ENCODE measurements at places on chromosomes 11 and 22.
A peak's percentile ranks its signal among the peaks of the same experiment; 100 is the strongest.

DNA sequence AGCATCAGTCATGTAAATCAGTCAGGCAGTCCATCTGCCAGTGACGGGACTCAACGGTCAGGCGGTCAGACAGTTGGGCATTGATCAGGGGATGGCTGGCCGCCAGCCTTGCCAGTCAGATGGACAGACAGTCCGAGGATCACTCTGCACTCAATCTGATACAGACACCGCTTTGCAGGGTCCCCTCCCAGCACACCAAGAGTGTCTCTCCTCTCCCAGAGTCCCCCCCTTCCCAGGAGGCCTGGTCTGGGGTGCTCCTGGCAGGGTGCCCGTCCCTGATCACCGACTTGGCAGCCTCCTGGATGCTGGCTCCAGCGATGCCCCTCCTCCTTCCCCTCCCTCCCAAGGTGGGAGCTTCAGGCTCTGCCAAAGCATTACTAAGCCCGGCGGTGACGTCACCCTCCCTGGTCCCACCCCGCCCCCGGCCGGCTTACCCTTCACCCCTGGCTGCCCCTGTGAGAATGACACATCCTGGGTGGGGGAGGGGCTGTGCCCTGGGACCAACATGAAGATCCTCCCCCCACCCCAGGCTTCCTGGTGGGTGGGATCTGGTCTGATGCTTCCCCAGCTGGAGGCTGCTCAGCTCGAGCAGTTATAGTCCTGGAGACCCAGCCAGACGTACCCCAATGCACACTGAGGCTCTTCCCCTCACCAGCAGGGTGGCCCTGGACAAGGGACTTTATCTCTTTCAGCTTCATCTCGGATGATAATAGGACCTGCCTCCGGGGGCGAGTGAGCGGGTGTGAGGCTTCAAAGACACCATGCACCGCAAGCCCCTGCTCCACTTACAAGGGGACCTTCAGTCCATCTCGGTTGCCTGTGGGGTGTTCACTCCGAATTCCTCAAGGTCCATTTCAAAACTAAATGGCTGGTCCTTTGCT, 69.2 kb downstream of the CD82 start:
- no peak for DNase-seq

DNA sequence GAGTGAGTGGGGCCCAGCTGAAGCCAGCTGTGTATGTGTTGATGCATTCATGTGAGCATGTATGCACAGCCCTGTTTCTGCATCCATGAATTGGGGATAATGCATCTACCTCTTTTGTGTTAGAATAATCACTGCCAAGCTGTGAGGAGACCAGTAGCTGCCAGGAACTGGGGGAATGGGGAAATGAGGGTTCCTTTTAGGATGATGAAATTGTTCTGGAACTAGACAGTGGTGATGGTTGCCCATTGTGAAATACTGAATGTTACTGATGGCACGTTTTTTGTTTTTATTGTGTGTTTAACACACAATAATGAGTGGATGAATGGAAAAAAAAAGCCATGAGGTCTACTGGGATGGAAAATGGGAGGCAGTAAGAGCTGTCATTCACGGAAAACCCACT, 45.3 kb upstream of the WNT11 start:
- no peak for DNase-seq

- no peak for DNase-seq
Observed at GRCh38 chr11:110092515-110093406, at the start of gene ZC3H12C. TSS of gene ZC3H12C (plus strand) at chr11:110093392. CDS start at chr11:110093412, 20 bp downstream.

- no peak for DNase-seq
Observed at GRCh38 chr11:108241330-108242037, 18.6 kb downstream of the ATM start.

DNA sequence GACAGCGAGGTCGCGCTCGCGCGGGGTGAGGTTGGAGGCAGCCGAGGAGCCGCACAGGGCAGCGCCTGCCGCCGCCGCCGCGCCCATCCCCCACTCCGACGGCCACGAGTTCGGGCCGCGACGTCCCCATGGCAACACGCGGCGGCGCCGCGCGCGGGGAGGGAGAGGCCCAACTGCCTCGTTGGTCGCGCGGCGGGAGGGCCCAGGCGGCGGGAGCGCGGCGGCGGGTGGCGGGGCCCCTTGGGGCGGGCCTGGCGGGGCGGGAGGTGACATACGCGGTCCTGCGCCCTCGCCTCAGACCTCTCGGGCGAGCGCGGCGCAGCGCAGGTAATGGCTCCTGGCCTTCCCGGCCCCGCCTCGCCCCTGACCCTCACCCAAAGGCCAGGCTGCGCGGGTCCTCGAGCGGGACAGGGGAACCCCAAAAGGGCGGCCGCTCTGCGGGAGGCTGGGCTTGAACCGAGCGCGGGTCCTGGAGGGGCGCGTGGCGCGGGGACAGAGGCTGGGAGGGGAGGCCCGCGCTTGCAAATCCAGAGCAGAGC, at the start of gene DEUP1:
DEUP1 (plus strand) TSS at position 297 of the 539 bp plus-strand sequence. CDS start 1,518 bp downstream, outside the sequence.
- DNase-seq, result no peak

GRCh38 chr11:69444381-69445130, 36.9 kb upstream of the LINC01488 start:
- no peak for DNase-seq

DNA sequence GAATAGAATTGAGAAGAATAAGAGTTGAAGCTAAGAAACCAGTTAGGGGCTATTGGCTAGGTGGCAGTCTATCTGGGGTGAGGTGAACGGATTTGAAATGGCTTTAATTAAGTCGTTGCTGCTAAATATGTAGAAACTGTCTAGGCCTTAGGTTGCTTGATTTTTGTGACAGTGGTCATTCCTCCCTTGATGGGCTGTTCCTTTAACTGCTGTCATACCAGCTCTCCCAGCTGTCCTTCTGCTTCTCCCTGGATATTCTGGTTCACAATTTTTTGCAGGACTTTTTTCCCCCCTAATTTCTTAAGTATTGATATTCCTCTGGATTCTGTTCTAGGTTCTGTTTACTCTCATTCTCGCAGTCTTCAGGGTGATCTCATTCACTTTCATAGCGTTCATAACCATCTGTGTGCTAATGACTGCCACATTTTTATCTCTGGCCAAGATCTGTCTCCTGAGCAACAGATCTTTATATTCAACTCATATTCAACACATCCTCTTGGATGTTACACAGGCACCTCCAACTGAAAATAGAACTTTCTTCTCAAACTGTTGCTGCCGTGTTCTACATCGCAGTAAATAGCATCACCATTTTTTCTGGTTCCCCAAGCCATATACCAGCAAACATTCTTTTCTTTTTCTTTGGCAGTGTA, 134.1 kb downstream of the UVRAG start:
- no peak for DNase-seq

- no peak for DNase-seq
Observed at GRCh38 chr22:36852056-36852973, 8.5 kb upstream of the NCF4 start.

GRCh38 chr11:108881131-108881530, 216.3 kb downstream of the DDX10 start:
- no peak for DNase-seq

DNA sequence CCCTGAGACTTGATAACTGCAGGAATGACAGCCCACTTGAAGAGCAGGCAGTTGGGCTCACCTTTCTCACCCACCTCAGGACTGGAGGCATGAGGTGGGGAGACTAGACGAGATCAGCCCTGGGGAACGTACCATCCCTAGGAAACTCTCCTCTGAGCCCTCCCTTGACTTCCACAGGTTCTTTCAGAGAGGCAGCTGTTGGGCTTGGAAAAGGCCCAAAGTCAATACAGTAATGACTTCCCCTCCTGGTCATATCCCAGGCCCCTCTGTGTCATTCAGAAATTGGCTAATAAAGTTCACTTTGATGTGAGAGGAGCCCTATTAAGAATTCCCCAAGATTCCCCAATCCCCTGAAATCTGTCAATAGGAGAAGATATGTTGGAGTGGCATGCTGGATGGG, 5.8 kb upstream of the NECTIN1 start:
- DNase-seq, result no peak

- DNase-seq, result no peak
Observed at GRCh38 chr11:127233998-127234397, 233.4 kb upstream of the KIRREL3 start.

- DNase-seq, result no peak
Observed at GRCh38 chr22:11042116-11042515, 4485.9 kb upstream of the OR11H1 start.

- DNase-seq, result peak; percentile 36
Observed at GRCh38 chr22:31272522-31273446, 19.5 kb downstream of the PIK3IP1 start.

GRCh38 chr11:96075532-96075959, 151.6 kb upstream of the MTMR2 start:
- DNase-seq, result no peak

- DNase-seq, result no peak
Observed at GRCh38 chr11:35587972-35588371, 30.3 kb upstream of the FJX1 start.

GRCh38 chr11:129846508-129847335, 31.1 kb downstream of the TMEM45B start:
- peak; percentile 73 for DNase-seq

- DNase-seq, result no peak
Observed at GRCh38 chr22:49753961-49754695, 73.5 kb downstream of the BRD1 start.

GRCh38 chr11:29319210-29319609, 697.6 kb downstream of the KCNA4 start:
- no peak for DNase-seq

Data from central memory CD4-positive, alpha-beta T cell (primary cell).